ENCODE measurements at places on chromosomes 12 and 14.

DNA sequence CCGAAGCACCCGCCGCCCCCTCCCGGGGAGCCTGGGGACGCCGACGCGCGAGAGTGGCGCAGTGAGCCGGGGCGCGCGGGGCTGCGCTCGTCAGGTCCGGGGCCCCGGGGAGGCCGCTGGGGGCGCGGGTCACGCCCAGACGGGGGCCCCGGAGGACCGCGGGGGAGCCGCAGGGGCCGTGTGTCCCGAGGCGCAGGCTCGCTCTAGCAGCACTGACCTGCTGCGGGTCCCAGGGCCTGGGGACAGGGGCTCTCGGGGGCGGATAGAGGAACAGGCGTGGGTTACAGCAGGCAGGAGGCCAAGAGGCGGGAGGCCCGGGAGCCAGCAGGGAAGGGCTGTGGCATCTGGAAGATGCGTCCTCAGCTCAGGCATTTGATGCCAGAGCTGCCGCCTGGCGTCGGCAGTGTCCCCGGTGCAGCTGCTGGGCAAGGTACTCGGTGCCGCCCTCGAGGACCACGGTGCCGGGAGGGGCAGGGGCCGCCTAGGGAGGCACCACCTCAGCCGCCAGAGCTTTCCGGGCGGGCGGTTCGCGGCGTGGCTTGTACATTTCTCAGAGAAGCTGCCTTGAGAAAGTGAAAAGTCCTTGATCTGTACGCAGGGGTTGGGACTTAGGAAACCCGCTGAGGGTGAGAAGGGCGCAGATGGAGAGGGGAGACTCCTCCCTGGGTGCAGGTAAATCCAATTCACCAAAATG is 1.2 kb downstream of the WNT5B start:
- no peak for DNase-seq

GRCh38 chr12:103580026-103580425 is 7.0 kb upstream of the STAB2 start:
- DNase-seq, result no peak

- DNase-seq, result no peak
Observed at GRCh38 chr12:74317078-74317601, 220.5 kb upstream of the ATXN7L3B start.

DNA sequence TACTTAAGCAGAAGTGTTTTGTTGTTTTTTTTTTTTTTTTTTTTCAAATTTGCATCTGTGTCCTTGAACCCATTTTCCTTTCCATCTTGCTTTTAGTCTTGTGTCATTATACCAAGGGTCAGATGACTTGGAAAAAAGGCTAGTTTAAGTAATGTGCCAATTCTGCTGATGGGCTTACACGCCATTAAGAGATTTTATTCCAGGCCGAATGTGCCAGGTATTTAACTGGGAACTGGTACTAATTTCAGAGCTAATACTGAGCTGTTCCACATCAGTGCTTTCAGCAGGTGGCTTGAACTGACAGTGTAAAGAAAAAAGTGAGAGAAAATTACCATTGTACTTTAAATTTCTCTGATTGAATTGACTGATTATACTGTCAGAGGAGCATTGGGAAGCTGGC is 224.9 kb downstream of the NPAS3 start:
- no peak for DNase-seq
